Pericardium fibroblast (primary cell): ENCODE measurements at places on chromosomes 3 and 15. TPM values are rescaled to one million over a fixed set of nuclear protein-coding genes. Genes with fewer than 3 reads are reported as not detected.

CPN2 gene
- not detected in 2 replicates for total RNA-seq

FETUB gene
- total RNA-seq, result not detected in 2 replicates

EHHADH gene
- 4.7 and 6.3 TPM in 2 replicates for total RNA-seq

RHOV gene
- total RNA-seq, result not detected in 2 replicates

EPHB1 gene
- total RNA-seq, result 0.34 and 0.35 TPM in 2 replicates

ISLR gene
- 185 and 199 TPM in 2 replicates for total RNA-seq

ANKRD34C gene
- not detected in 2 replicates for total RNA-seq

MORC1 gene
- not detected in 2 replicates for total RNA-seq

PLA2G4E gene
- total RNA-seq, result not detected in 2 replicates

PLS1 gene
- total RNA-seq, result 0.09 and 5.4 TPM in 2 replicates

SKOR1 gene
- total RNA-seq, result under 0.01 and 0.17 TPM in 2 replicates

SERPINI2 gene
- total RNA-seq, result not detected in 2 replicates

CISH gene
- total RNA-seq, result 3.1 and 5.0 TPM in 2 replicates

GP9 gene
- total RNA-seq, result not detected in 2 replicates

GCNT3 gene
- total RNA-seq, result not detected in 2 replicates

GPR149 gene
- total RNA-seq, result not detected in 2 replicates

LIPH gene
- under 0.01 and 1.5 TPM in 2 replicates for total RNA-seq
